AG09309 (cell line): ENCODE measurements at places on chromosomes 7 and 10.

GRCh38 chr7:73988197-73988596 is 39.8 kb upstream of the ELN start:
- DNase-seq = no peak

- no peak for DNase-seq
Observed at GRCh38 chr10:34179280-34179679, 635.8 kb downstream of the PARD3 start.

- peak; percentile 67 for DNase-seq
Observed at GRCh38 chr7:93327006-93327633, 95.0 kb downstream of the VPS50 start.

DNA sequence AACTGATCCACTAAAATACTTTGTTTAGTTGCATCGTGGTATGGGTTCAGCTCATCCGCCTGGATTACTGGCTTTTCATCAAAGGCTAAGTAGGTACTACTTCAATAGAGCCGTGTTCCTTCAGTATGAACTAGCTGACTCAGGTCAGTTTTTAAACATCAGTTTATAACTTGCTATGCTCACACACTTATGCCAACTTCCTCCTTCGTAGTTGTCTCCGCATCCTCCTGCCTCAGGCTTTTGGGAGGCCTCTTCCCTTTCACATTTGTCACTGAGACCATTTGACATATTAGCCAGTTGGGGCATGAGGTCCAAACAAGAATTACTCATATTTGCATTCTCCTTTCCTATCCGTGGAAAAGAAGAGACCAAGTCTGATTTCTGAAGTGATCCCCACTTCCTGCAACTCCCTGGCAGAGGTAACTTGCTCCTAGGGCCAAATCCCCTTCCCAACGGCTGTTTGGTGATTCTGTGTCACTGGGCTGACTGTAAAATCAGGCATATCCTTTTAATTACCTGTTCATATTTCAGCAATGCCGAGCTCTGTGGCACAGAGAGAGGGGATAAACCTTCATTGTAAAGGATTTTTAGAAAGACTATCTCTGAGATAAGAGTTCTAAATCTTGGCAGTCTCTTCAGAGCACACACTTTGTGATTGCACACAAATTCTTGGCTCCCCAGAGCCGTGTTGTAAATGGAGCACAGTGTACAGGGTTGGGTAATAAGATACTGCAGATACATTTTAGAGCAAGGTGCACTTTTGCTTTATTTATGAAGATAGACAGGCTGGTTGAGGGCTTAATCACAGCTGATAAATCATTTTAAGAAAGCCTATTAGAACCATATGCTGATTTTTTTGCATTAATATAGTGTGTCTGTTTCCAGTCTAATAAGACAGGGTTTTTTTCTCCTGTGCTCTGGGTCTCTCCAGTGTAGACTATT is 108.0 kb downstream of the CREB5 start:
- DNase-seq = no peak

GRCh38 chr7:38054199-38054598 is 123.8 kb upstream of the STARD3NL start:
- DNase-seq = no peak

- DNase-seq = no peak
Observed at GRCh38 chr7:12244129-12244528, 33.0 kb downstream of the TMEM106B start.
